ENCODE measurements at places on chromosomes 16 and 17.

- peak; percentile 75 for DNase-seq
These were observed 14.6 kb downstream of the ADCY9 start for GRCh38 chr16:4101421-4102219.

DNA sequence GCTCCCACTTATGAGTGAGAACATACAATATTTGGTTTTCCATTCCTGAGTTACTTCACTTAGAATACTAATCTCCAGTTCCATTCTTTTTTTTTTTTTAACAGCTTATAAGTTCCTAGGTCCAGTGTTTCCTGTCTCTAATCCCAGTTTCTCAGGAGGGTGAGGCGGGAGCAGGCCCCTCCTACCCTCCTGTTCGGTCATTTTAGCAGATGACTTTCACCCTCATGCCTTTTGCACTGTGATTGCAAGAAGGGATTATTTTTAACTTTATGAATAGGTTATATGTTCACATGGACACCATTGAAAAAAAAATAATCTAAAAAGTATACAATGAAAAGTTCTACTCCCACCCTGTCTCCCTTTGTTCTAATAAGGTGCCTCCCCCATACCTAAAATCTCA lies 47.6 kb downstream of the CDH1 start:
- DNase-seq = no peak

GRCh38 chr16:51093726-51094280 lies 57.3 kb downstream of the SALL1 start:
- DNase-seq = no peak

DNA sequence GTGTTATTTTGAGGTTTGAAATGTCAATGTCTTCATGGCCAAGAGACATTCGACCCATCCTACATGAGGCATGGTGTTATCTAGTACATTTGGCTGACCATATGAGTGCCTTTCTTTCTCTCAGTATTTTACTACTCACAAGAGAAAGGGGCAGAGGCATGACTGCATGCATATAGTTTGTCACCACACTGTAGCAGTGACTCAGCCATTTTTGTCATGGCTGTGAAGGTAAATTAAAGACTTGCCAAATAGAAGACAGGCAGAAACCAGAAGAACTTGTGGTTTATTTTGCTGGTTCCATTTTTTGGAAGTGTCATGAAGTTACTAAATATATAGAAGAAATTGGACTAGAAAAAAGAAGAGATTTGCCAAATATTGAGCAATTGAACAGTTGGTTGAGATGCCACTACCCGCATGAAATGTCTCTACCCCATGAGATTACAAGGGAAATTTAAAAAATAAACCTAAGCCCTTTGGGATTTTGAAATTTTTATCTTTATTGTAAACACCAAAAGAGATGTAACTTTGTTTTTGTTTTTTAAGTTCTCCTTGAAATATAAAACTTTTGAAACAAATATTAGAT lies 170.3 kb downstream of the CHD9 start:
- no peak for DNase-seq

DNA sequence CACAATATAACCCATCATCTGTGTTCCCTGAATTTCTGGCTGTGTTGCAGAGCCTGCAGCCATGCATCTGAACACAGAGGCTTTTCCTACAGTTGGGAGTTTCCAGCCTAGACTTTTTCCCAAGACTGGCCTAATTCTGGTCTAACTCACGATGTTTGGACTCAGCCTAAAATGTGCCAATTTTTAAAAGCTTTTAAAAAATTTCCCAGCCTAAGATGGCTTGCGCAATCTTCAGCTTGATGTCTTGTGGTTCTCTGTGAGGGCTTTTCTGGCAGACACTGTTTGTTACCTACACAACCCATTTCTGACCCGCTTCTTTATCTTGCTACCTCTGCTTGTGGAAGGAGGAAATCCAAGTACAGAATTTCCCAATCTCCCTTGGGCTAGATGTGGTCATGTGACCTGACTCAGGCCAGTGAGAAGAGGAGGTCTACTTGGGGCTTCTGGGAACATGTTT lies 72.7 kb upstream of the GAS7 start:
- no peak for DNase-seq

Measured in ascending aorta (tissue), 2 donors.